ENCODE measurements at places on chromosomes 13 and 19.

DNA sequence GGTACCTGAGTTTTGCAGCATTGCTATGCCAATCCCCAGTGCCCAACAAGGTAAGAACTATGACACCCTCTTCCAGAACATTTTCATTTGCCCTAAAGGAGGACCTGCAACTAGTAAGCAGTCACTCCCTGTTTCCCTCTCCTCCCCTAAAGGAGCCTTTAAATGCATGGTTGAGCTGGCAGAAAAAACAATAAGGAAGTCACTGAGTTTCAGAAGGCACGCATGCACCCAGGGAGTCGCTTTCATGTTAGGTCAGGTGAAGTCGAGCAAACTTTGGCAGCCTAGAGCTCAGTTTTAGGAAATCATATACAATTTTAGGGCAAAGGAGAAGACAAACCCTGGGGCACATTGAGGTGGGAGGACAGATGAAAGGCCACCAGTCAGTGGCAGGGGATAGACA lies 11.8 kb downstream of the NLRP11 start:
- no peak for DNase-seq

DNA sequence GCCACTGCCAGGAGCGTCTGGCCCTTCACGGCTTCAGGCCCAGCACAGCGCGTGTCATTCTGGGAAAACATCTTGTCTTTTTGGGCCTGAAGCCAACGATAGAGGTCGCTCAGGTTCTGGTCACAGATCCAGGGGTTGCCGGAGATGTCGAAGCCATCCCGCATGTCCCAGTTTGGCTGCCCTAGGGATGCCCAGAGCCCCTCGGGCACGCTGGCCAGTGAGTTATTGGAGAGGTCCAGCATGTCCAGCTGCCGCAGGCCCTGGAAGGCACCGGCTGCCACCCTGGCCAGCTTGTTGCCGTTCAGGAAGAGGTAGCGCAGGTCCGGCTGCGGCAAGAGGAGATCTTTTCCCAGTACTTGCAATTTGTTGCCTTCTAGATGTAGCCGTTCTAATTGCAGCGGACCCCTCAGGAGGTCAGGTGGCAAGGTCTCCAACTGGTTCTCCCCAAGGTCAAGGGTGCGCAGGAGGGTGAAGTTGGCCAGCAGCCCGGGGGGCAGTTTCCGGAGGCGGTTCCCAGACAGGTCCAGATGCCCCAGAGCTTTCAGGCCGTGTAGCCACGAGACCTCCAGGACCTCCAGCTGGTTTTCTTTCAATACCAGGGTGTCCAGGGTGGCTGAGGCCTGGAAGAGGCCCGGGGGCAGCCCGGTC lies 1.8 kb downstream of the LRG1 start:
- DNase-seq = no peak

- no peak for DNase-seq
Observed at GRCh38 chr13:39023761-39024160, 14.1 kb downstream of the PROSER1 start.

- DNase-seq = no peak
Observed at GRCh38 chr13:107680115-107680514, 535.2 kb downstream of the LIG4 start.

- no peak for DNase-seq
Observed at GRCh38 chr13:45240143-45240542, 39.3 kb upstream of the KCTD4 start.

DNA sequence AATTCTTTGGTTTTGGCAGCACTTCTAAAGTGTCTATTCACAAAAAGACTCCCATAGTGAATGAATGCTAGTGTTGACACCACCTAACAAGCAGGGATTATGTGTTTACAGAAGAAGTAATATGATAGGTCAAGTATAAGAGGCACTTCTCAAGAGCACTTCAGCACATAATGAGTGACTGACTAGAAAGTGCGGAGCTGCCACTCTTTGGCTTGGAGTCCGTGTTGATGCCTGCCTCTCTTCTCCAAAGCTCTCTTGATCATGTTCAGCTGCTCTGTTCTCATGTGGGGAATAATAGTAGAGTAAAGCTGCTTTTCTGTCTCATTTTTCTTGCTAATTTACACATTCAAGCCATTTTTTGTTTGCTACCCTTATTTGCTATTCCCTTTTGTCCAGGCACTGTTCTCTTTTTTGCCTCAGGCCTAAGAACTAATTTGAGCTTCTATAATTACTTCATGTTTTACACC lies 22.7 kb upstream of the MAB21L1 start:
- DNase-seq = no peak

DNA sequence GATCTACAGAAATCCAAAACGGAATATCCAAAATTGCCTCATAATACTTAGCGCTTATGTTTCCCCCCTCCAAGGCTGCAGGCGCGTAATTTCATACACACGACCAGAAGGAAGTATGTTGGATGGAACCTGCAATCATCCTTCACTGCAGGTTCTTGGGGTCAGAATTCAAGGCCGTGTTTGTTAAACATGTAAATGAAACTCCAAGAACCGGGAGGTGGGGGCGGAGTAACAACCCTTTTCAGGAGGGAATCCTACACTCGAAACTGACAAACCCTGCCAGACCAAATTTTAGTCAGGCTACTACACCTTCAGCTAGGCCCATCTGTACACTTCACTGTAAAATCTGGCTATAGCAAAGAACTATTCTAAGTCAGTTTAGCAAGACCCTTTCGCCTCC lies 1.3 kb downstream of the ZNF607 start:
- no peak for DNase-seq

DNA sequence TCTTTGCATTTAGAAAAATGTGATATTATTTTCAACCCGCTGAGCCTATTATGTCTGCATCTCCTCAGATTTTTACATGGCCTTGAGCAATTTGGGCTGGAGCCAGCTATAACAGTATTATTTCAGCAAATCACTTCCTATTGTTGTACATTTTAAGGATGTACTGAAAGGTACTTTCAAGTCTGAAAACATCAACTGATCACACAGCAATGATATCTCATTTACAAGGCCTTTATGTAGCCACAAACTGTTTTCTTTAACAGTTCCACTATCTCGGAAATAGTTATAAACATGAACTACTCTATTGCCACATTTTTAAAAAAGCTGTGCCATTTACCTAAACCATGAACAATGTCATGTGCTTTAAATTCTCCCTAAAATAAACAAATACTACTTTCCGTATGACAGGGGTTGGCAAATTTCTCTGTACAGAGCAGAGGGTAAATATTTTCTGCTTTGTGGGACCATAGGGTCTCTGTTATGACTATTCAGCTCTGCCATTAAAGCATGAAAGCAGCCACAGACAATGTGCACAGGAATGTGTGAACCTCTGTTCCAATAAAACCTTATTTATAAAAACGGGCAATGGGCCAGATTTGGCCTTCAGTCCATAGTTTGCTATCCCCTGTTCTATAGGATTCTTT lies 560.4 kb downstream of the GPC6 start:
- DNase-seq = no peak

DNA sequence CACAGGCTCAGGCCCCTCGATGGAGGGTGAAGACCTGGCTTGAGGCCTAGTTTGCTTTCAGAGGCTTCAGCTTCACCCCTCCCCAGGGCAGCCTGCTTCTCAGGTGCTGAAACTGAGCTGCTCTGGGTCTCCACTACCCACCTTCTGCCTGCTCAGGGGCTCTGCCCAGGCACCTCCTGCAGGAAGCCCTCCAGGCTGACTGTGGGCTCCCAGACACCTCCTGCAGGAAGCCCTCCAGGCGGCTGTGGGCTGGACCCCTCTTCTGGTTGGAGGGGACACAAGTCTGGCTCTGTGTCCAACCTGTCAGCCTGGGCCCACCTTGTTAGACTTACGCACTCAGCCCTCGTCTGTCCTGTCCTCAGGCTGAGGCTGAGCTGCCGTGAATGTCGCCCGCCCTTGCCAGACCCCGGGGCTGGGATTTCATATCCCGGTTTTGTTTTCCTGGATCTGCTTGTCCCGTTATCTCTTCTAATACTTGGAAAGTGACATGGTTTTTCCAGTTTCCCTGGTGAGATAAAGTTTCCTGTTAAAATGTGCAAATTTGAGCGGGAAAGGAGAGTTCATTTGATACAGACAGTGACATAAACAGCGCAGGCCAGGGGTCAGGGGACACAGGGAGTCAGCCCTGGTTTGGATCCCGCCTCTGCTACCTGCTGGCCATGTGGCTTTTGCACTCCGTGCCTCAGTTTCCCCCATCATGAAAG lies 20.8 kb upstream of the MISP start:
- no peak for DNase-seq

- peak; percentile 27 for DNase-seq
Observed at GRCh38 chr19:49421039-49421877, 2.0 kb downstream of the PTH2 start.

Data from fibroblast of upper back skin (primary cell).